Transverse colon (tissue), 4 donors: ENCODE measurements at places on chromosomes 2 and 18. TPM values are rescaled to one million over a fixed set of nuclear protein-coding genes. Genes with fewer than 3 reads are reported as not detected.

LYG2 gene
- not detected for total RNA-seq

SERPINB10 gene
- total RNA-seq = not detected

ARL4C gene
- total RNA-seq = 5.1 TPM

DNA sequence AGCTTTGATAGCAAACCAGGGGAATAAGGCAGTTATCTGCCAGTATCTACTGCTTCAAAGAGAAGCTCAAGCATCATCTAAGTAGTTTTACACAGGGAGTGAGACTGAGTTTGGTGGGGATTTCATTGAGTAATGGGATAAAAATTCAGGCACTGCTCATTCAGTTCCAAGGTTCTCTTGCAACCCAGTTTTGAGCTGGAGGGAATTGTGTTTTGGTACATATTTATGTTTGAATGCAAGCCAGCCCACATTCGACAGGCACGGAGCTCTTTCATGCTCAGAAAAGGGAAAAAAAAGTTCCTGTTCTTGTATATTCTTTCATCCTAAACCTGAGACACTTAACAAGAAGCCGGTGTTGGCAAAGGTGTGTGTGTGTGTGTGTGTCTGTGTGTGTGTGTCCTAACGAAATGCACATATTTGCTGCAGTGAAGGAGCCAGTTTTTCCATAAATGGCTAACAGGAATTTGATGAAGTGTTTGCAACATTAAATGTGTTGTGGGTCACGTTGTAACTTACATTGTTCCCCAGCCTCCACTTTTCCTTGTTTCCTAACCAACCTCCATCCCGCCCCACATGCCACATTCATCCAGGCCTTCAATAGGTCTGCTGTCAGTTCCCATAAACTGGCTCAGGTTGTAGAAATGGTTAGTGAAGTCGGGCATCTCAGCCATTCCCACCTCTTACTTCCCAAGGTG, 311.1 kb downstream of the TXNL1 start:
- no peak overlapping the region for H3K4me3 ChIP-seq
- no peaks in the 10 kb centered on the region for H3K27me3 ChIP-seq
- no peak overlapping the region for H3K27ac ChIP-seq
- H3K4me1 ChIP-seq = no peaks in the 10 kb centered on the region
- no peak for DNase-seq

DNA sequence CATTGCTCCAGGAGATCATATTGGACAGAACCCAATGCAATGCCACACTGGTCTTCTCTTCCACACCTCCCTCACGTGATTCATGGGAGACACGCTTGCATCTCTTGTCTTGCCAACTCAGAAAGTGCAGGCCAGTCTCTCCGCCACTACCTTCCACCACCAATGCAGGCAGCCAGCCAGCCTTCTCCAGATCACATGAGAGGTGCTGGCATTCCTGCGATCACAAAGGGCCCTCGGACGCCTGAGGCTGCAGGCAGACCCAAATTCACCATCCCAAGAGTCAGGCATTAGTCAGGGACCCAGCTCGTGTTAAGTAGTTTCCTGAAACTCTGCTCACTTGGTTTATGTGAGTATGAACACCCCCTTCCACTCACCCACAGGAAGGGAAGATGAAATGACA, 437.0 kb upstream of the ETAA1 start:
- H3K36me3 ChIP-seq = no peaks in the 10 kb centered on the region
- no peak overlapping the region for H3K4me3 ChIP-seq
- DNase-seq = no peak
- H3K27me3 ChIP-seq = no peaks in the 10 kb centered on the region
- no peaks in the 10 kb centered on the region for H3K4me1 ChIP-seq

GRCh38 chr2:113966171-113966570, 76.3 kb downstream of the ACTR3 start:
- no peaks in the 10 kb centered on the region for H3K27me3 ChIP-seq
- no peak overlapping the region for H3K4me3 ChIP-seq
- peak overlapping the region; percentile 19 for H3K27ac ChIP-seq
- no peak for DNase-seq

DNA sequence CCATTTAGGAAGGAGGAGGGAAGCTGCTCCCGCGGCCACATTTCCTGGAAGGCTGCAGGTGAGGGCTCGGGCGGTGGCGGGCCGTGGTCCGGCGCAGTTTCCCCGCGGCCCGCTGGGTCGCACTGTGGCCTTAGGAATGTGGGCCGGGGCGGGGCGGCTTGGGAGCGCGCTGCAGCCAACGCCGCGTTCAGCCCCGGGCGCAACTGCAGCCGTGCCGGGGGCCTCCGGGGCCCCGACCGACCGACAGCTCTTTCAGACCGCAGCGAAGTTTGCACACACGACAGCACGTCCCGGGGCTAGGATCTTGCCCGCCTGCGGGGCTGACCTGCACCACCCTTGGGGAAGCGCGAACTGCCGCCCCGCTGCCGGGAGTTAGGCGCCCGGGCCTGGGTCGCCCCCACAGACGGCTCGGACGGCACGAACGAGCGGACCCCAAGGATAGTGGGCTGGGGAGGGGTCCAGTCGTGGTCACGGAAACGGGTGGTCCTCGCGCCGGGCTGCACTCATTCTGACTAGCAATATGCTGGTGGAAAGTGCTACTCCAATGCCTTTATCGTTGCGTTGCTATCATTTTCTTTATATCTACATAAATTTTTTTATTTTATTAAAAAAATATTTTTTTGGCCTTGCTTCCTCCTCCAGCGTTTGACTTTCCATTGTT, 69.9 kb upstream of the DLX2 start:
- peaks cover 13% of the 10 kb centered on the region for H3K27me3 ChIP-seq
- peak; percentile 86 for DNase-seq
- no peaks in the 10 kb centered on the region for H3K4me1 ChIP-seq
- H3K36me3 ChIP-seq = no peaks in the 10 kb centered on the region
- H3K27ac ChIP-seq = peak overlapping the region; percentile 83

- H3K36me3 ChIP-seq = no peaks in the 10 kb centered on the region
- H3K27me3 ChIP-seq = no peaks in the 10 kb centered on the region
Measured at GRCh38 chr2:236579746-236580315, 10.2 kb downstream of the ACKR3 start.
